CD14-positive monocyte (primary cell): ENCODE measurements at places on chromosomes 1 and 21.

DNA sequence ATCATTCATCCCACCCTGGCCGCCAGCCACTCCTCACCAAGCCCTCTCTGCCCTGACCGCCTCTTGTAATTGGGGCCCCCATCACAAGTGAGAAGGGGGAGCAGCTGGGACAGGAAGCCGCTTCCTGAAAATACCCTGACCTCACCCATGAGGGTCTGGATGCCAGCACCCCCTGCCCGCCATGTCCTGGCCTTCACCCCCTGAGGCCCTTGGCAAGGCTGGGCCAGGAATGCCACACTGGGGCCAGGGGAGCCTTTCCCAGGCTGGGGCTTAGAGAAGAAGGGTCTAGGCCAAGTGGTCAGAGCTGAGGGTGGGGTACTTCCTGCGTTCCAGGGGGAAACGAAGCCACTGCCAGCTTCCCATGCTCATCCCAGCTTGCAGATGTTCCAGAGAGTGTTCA is 60.5 kb downstream of the TAS1R2 start:
- DNase-seq: no peak

GRCh38 chr1:10232163-10232562 is 21.8 kb downstream of the KIF1B start:
- DNase-seq: no peak

- DNase-seq: no peak
Observed at GRCh38 chr1:3225661-3226060, 156.7 kb downstream of the PRDM16 start.

DNA sequence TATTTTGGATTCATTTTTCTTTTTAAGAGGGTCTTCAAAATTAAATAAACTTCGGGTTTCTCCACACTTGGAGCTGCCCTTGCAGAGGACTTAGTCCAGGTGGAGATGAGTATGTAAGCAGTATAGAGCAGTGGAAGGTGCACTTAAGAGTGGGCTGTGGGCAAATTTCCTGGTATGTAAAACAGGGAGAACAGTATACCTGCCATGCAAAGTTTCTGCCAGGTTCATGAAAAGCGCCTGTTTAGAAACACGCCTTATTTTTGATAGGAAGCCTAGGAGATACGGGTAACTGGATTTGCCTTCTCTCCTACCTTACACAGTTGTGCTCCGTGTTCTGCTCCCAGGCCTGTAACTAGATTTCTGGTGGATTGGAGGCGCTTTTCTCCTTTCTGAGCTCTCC is 1.2 kb downstream of the KDM4A start:
- no peak for DNase-seq

GRCh38 chr21:25360593-25360992 is 246.7 kb downstream of the MRPL39 start:
- no peak for DNase-seq

- peak; percentile 1 for DNase-seq
Observed at GRCh38 chr1:53344921-53345838, 17.3 kb upstream of the LRP8 start.

GRCh38 chr21:35119501-35120047 is 70.5 kb upstream of the RUNX1 start:
- no peak for DNase-seq

- no peak for DNase-seq
Observed at GRCh38 chr1:212518188-212519054, 85.7 kb downstream of the NENF start.

GRCh38 chr1:31437433-31438037 is 24.5 kb downstream of the SERINC2 start:
- no peak for DNase-seq

DNA sequence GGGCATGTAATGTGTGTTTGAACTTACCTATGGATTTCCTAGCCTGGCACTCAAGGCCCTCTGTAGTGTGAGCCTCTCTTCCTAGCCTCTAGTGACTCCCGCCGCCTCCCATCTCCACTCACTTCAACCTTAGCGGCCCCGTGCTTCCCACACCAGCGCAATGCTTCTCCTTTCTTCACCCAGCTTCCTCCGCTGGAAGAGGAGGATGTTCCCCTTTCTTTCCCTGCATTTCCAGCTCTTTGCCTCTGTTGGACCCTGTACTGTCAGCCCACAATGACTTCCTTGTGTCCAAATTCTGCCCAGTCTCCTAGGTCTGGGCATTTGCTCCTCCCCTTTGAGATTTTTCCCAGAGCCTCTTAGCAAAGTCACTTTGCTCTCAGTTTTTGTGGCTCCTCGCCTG is 138.1 kb upstream of the IRF2BP2 start:
- peak; percentile 51 for DNase-seq

- DNase-seq: no peak
Observed at GRCh38 chr1:112444269-112444668, 48.3 kb downstream of the CTTNBP2NL start.

DNA sequence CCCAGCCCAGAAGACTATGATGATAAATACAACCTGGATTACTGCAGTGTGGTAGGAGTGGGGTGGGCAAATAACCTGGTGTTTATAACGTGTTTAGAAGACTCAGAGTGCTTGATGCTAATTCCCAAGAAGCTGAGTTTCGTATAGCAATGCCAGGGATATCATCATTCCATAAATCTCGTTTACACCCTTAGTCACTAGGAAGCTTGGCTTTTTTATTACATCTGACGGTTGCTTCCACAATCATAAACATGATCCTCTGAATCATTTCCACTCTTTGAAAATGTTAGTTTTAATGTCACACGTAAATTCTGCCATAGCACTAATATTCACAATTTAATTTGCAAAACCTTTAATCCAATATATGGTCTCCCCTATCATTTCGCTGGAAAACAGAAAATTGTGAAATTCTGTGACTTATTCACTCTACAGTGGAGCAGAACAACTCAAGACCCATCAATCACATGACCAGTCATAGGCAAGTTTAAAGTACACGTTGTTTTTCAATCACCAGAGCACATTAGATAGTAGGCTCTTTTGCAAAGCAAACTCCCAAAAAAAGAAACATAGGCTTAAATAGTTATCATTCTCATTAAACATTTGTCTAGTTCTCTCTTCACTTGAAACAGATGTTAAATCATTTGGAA is 321.0 kb downstream of the LTN1 start:
- DNase-seq: no peak

DNA sequence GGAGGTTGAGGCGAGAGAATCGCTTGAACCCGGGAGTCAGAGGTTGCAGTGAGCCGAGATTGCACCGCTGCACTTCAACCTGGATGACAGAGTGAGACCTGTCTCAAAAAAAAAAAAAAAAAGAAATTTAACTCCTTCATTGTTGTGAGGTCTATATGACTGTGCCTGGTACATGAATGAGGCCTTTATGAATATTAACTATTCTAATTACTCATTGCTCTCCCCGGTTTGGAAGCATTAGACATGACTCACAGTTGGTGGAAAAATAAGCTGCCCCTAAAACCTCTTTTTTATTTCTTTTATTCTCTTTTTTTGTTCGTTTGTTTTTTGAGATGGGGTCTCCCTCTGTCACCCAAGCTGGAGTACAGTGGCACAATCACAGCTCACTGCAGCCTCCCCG is 3.3 kb downstream of the NPPB start:
- DNase-seq: no peak

GRCh38 chr21:41766883-41767605 is at the start of gene RIPK4:
RIPK4 (minus strand) TSS chr21:41767052; CDS start chr21:41767041, 11 bp downstream.
- DNase-seq: peak; percentile 42

DNA sequence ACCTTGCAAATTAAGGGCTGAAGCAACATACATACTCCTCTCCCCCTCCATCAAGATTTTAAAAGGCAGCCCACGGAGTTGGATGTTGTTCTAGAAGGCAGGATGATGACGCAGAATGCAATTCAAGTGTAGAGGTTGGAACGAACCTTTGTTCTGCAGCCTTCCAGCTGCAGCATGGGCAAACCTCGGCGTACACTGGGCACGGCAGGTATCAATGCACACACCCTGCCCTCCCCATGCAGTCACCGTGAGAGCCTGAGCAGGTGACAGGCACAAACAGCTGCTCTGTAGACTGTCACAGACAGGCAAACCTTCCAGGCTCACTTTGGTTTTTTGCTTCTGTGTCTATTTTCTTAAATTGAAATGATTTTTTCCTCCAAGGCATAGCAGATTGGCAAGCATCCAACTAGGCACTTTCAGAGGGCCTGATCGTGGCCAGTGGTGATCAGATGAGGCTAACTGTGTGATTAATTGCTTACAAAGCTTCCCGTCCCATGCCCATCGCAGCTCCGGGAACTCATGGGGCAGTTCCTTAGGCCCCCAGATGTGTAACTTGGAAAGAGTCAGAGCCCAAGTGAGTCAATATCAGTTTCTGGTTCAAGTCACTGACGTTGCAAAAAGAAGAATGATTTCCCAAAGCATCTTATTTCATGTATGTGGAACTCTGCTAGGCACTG is 82.3 kb downstream of the ITPKB start:
- DNase-seq: peak; percentile 54
